ENCODE measurements at places on chromosomes 12 and 14.

DNA sequence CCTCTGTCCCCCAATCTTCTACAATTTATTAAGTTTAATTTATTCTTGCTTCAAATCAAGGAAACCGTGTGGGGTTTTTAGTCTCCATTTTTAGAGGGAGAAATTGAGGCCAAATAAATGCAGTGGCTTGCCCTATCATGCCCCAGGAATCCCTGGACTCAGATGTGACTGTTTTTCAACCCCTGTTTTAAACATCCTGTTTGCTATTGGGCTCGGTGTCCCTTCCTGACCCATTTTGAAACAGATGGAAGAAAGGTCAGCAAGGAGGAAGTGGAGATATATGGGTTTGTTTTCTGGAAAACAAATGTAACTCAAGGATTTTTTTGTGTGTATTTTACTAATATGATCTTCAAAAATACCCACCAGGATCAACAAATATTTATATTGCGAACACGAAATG is 84.7 kb downstream of the DACT1 start:
- DNase-seq, result no peak

DNA sequence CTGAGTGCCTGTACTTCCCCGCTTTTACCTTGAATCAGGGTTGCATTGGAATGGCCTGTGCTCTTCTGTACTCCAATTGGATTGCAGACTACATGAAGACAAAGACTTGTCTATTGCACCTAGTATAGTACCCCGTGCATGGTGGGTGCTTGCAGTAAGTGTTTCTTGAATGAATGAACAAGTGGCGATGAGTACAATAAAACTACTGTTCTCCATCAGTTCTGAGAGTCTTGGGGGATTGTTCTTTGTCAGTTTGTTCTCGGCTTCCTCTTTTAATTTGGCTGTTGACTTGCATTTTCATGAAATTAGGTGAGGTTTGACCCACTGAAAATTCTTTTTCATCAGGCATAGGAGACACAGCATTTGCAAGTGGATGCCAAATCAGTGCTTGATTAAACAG is 34.1 kb downstream of the ERH start:
- no peak for DNase-seq

- DNase-seq, result no peak
These were observed 5.4 kb downstream of the C1QL4 start for GRCh38 chr12:49331380-49332222.

GRCh38 chr12:90449611-90450010 is 505.4 kb downstream of the CCER1 start:
- DNase-seq, result no peak

- no peak for DNase-seq
These were observed 8.1 kb downstream of the CIT start for GRCh38 chr12:119868992-119869391.

GRCh38 chr14:99875421-99875820 is 82.2 kb downstream of the EML1 start:
- DNase-seq, result no peak

- DNase-seq, result no peak
These were observed 8.6 kb downstream of the WDR89 start for GRCh38 chr14:63632932-63633514.

DNA sequence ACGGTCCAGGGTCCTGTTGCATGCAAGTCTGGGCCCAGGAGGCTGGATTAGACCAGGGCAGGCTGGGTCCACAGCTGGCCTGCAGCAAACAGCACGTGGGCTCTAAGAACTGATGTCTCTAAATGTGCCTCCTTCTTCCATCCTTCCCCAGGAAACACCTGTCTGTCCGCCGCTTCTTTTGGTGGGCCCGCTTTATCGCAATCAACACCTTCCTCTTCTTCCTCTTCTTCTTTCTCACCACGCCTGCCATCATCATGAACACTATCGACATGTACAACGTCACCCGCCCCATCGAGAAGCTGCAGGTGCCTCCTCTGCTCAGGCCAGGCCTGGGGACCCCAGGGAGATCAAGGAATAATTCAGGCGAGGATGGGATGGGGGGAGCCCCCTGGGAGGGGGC is 28.3 kb downstream of the NGB start:
- DNase-seq, result no peak

GRCh38 chr12:50401500-50402081 is 906 bp downstream of the LARP4 start:
- DNase-seq, result no peak

DNA sequence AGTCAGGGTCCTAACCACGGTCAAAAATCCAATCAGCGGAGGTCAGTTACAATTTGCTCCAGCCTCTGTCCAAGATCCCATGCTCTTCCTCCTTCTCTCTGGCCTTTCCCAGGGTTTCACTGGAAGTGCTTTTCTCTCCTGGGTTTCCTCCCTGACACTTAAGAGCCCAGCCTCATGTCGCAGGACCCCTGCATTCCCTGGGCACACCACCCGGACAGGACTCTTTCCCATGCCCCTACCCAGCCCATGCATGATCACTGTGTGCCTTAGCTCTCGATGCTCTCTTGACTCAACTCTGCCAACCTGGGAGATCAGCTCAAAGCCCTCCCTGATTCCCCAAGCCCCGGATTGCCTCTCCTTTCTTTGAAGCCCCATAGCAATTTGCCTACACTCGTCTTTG is 15.5 kb upstream of the TAC3 start:
- DNase-seq, result no peak

GRCh38 chr12:107221913-107222312 is 128.6 kb upstream of the CRY1 start:
- no peak for DNase-seq

- no peak for DNase-seq
These were observed 259.7 kb downstream of the NELL2 start for GRCh38 chr12:44616402-44616801.

DNA sequence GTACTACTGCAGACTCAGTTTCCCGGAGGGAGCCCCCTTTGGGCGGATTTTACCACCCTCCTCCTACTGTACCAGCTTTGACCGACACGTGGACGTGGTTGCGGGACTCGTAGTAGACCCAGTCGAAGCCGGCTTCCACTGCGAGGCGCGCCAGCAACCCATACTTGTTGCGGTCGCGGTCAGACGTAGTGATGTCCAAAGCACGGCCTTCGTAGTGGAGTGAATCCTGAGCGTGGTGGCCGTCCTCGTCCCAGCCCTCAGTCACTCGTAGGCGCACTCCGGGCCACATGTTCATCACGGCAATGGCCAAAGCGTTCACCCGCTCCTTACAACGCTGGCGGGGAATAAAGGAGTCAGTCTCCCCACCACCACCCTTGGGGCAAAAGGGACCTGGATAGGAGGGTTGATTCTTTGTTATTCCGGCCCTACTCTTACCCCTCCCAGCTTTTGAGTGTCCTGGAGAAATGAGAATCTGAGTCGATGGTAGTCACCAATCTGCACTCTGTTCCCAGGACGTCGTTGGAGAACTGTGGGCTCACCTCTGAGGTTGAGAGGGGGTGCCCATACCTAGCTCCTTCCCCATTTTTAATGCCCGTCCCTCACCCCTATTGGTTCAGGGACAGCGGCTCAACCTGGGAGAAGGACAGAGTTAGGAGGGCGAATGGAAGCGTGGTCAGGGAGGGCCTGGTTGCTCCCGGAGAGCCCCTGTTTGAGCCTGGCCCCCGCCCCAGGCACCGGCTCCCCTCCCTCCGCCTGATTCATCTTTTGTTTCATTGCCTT is 3.4 kb downstream of the DHH start:
- no peak for DNase-seq

- no peak for DNase-seq
These were observed 194.0 kb downstream of the ZFP36L1 start for GRCh38 chr14:68598621-68599447.

- DNase-seq, result no peak
These were observed 90.1 kb downstream of the HELB start for GRCh38 chr12:66392266-66392915.

Data from activated naive CD4-positive, alpha-beta T cell (primary cell).